ENCODE measurements at places on chromosomes 16 and 17.

GRCh38 chr17:28758411-28759121 lies 14.8 kb downstream of the TRAF4 start:
- no peak for DNase-seq

- no peak for DNase-seq
Measured at GRCh38 chr17:79482727-79483521, 127.9 kb downstream of the RBFOX3 start.

DNA sequence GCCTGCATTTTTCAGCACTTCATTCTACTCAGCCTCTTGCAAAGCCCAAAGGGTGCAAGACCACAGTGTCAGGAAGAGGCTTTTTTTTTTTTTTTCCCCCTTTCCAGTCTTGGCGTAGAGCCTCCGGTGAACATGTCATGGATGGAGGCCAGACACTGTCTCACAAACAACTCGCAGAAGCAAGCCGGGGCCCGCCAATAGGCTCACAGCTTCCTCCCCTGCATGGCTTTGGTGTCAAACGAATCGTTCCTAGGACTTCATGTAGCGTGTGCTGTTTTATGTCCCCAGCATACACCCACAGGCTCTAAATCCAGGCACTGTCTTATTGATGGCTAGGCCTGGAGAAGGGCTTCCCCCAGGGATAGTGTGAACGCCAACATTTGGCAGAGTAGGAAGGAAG lies 457.7 kb upstream of the MAF start:
- no peak for DNase-seq

DNA sequence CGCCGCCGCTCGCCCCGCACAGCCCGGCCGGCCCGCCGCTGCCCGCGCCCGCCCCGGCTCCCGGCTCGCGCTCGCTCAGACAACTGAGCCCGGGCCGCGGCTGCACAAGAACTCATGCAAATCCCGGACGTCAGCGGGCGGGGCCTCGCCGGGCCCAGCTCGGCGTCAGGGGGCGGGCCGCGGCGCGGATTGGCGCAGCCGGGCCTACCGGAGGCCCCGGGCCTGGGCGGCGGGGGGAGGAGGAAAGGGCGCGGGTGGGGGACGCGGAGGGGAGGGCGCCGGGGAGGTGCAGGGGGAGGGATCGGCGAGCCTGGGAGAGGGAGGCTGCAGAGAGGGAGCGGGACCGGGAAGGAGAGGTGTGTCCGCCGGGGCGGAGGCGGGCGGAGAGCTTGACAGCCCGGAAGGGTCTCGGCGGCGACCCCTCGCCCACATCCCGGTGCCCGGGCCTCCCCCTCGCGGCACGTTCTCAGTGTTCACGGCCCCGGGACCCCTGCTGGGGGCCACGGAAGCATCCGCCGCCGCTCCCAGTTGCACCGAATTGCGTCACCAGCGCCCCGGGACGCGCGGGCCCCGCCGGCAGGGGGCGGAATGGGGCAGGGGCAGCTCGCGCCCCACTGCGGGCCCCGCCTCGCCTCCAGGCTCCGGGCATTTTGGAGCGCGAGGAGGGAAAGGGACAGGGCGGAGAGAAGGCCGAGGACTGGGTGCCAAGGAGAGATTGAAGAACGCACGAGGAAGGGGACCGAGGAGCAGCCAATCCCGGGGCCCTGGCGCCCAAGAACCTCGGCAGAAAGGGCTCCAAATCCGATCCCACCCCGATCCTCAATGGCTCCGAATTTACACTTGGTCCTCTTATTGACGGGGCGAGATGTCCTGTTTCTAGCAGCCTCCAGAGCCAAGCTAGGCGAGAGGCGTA lies at the start of gene CBX4:
Gene CBX4, minus strand, starts transcription at position 85 of the 913 bp plus-strand sequence. CDS start 189 bp downstream, outside the sequence.
- DNase-seq = peak; percentile 88

- no peak for DNase-seq
Measured at GRCh38 chr17:59783221-59784047, 76.0 kb downstream of the VMP1 start.

- no peak for DNase-seq
Measured at GRCh38 chr16:61891460-61891859, 144.8 kb downstream of the CDH8 start.

DNA sequence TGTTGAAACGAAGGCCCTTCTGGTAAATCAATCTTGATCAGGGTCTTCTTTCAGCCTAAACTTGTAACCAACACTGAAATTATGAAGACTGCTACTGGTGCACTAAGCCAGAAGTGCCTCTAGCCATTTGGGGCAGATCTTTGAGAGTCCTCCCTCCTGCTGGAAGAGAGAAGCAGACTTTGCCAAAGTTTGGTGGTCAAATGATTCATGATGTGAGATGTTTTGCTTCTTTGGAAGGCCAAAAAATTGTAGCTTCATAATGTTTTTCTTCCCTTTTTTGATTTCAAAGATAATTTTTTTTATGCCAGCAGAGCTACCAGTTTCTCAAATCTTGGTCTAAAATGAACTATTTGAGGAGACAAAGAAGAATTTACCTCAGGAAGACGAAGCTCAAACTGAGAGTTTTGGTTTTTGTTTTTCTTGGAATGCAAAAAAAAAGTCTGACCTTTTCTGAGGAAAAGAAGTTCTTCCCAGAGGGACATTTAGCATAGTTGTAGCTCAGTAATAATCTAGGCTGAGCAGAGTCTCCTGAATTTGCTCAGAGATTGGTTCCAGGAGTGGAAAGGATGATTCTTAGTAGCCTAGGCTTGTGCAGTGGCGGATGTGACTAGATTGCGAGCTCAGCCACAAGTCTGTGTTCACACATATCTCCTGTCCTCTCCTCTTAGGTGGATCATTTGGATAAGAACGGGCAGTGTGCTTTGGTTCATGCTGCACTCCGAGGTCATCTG lies 50.9 kb downstream of the CYB561 start:
- DNase-seq = no peak

DNA sequence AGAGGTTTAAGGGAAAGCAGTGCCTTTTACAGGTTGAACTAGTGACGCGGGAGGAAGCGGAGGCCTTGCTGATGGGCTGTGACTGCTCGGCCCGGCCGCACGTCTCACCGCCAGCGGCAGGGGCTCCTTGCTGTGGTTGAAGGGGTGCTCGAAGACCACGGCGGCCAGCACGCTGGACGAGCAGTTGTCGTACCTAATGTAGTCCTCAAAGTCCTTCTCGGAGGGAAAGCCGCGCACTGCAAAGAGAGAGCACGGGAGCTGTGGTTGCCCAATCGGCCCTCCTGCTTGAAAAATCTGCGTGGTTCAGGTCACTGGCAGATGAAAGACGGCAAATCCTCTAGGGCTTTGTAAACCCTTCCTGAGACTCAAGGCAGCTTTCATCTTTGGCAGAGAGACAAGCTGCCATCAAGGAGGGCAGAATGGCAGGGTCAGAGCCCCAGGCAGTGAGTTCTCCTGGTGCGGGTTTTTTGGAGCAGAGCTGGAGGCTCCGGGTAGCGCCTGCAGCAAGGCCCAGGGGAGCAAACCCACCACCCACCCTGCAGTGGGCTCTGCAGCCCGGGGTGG lies 16.1 kb downstream of the ABCA3 start:
- DNase-seq = no peak

DNA sequence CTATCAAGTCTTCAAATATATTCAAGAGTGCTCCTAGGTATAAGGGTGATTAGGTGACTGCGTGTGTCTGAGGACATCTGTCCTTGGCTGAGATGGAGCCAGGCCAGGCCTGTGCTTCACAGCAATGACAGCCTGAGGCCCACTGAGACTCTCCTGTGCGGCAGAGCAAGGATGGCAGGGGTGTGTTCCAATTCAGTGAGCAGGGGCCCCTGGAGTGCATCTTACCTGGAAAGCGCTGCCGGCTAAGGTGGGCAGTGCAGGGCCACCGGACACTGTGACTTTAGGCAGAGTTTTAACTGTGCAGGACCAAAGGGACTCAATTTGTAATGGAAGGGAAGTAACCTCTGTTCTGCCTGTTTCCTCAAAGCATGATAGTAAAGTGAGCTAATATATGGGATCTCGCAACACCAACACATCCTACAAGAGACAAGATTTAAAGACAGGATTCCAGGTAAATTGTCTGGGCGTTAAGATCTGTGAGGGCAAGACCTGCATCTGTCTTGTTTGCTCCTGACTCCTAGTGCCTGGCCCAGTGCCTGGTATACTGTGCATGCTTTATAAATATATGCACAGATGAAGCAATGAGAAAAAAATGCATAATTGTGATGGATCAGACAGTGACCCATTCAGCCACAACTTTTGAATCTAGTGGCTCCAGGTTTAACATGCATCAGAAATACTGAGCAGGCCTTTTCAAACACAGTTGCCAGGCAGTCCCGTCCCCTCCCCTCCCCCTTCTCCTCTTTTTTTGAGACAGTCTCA lies 86.7 kb downstream of the MRC2 start:
- no peak for DNase-seq

GRCh38 chr16:9969580-9969979 lies 212.6 kb downstream of the GRIN2A start:
- no peak for DNase-seq

DNA sequence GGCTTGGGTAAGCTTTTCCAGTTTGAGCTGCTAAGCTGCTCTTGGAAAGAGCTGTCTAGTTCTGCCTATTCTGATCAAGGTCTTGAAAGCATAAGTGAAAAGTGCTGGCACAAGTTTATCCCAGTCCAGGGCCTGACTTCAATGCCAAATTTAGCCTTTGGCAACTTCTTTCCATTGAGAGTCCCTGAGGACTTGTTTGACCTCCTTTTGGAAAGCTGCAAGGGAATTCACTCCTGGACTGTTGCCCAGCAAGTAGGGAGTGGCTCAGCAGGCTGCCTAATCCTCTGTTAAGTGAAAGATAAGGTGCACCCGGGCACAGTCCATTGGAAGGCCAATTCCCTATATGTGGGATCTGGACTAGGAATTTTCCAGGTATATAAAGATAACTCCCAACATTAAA lies 16.0 kb upstream of the TANC2 start:
- DNase-seq = no peak

DNA sequence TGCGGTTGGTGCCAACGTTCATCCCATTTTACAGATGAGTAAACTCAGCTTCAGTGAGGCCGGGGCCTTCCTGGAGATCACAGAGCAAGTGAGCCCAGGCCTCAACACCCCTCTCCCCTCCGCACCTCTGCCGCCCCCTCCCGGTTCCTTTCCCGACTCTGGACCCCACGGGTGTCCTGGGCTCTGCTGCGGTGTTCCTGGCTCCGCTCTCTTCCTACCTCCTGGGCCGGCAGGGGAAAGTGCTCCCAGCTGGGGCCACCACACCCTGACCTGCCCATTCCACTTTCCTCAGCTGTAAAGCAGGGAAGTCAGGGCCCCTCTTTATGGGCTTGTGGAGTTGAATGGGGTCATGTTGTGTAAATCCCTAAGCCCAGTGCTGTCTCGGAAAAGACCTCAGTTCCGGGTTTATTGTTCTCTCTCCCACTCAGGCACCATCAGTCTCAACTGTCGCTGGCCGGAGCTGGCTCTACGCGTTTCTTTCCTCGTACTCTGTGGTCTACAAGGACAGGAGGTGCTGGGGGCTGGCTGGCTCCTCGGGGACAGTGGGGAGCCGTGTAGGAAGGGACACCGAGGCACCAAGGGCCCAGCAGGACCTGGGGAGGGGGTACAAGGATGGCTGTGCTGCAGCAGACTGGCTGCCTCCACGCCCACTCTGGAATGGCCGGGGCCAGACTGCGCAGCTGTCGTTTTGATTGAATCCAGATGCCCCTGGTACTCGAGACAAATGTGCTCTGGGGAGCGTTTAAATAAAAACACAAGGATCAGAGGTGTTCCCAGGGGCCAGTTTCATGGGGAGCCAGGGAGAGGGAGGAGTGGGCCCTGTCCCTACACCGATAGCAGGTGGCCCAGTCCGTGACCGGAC lies 21.7 kb upstream of the ACSF3 start:
- DNase-seq = no peak

Measured in stimulated activated CD4-positive, alpha-beta T cell treated with anti-CD3 and anti-CD28 coated beads, Interleukin-4, amount 100 ng/mL, for 24 hours (primary cell).